ENCODE measurements at places on chromosomes 13 and 19.
A peak's percentile ranks its signal among the peaks of the same experiment; 100 is the strongest.

GRCh38 chr13:49652355-49653305, 24.3 kb downstream of the ARL11 start:
- no peak for DNase-seq

DNA sequence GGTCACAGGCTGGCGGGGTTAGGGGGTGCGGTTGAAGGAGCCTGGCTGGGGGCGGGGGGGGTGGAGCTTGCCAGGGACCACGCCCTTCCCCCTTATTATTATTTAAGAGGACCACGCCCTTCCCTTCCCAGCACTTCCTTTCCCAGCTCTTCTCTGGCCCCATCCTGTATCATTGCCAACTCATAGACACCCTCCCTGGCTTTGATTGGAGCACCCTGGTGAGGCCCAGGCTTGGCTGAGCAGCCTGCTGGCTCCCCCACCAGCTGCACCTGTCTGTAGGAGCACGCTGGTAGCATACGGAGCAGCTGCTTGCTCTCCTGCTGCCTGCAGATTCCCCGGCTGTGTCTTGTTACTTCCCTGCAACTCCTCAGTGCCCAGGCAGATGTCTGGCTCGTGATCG, 62.5 kb upstream of the PDX1 start:
- no peak for DNase-seq

GRCh38 chr19:51702103-51702824, 9.1 kb downstream of the SPACA6 start:
- DNase-seq, result peak; percentile 20

- DNase-seq, result no peak
Measured at GRCh38 chr19:38004521-38005223, 97.7 kb downstream of the SIPA1L3 start.

- no peak for DNase-seq
Measured at GRCh38 chr19:5814123-5814851, 9.4 kb downstream of the NRTN start.

DNA sequence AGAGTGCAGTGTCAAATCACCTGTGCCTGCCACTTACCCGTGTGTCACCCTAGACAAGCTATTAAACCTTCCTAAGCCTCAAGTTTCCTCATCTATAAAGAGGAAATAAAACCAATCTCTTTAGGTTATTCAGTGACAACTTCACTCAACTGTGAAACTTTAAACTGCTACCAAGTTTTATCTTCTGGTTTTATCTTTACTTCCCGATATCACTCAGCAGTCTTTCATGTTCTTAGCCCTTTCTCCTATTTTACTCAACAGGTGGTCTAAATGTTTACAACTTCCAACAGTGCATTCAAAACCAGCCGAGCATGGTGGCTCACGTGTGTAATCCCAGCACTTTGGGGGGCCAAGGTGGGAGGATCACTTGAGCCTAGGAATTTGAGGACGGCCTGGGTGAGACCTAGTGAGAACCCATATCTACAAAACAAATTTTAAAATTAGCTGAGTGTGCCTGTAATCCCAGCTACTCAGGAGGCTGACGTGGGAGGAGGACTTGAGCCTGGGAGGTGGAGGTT, 59.6 kb downstream of the GPALPP1 start:
- no peak for DNase-seq

DNA sequence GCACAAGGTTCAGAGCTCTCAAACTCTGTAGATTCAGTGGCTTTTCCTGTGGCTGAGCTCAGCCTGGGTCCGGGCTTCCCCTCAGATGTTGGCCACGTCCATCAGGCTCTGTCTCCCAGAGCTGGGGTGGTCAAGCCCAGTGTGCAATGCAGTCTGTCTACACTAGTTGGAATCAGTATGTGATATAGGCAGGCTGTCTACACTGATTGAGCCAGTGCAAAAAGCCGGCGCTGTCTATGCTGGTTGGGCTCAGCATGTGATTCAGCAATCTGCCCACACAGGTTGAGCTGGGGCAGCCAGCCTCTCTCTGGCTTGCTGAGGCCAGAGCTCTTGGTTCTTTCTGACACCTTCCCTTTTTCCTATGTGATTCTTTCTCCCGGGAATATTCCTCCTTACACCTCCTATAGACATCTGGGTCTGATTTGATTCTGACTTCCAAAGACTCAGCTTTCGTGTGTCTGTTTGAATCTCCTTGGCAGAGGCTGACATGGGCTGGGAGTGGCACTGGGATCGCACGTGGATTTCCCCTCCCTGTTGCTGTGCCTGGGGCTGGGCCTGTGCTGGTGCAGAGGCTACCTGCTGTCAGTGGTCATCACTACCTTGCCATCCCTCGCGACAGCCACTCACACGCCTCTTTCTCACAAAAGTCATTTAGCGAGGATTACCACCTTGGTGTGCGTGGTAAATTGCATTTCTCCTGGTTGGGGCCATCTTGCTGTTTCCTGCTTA, 9.3 kb downstream of the CHST8 start:
- no peak for DNase-seq

- DNase-seq, result no peak
Measured at GRCh38 chr19:2640563-2641331, 61.7 kb downstream of the GNG7 start.

GRCh38 chr19:1745589-1746031, 7.7 kb upstream of the ONECUT3 start:
- no peak for DNase-seq

DNA sequence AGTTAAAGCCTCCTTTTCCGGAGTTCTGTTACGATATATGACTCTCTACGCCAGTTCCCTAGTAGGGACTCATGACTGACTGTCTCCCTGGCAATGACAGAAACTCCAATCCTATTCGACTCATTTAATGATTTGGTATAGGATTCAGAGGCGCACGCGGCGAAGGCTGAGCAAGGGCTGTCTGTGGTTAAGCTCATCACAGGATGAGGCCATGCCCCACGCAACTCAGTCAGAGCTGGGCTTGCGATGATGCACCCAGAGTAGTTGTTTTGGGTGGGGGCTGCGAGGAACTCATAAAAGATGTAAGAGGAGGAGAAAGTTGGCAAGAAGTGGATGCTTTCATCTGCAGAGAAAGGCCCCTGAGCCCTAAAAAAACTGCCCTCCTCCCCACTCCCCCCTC, 468 bp upstream of the SERTM1 start:
- DNase-seq, result no peak

- DNase-seq, result no peak
Measured at GRCh38 chr13:110294146-110294545, 12.8 kb downstream of the COL4A1 start.

- no peak for DNase-seq
Measured at GRCh38 chr19:13987101-13987890, 18.8 kb downstream of the RFX1 start.

- no peak for DNase-seq
Measured at GRCh38 chr19:52542984-52543664, 15.7 kb downstream of the ZNF808 start.

- no peak for DNase-seq
Measured at GRCh38 chr13:27973291-27973690, 4.2 kb upstream of the CDX2 start.

DNA sequence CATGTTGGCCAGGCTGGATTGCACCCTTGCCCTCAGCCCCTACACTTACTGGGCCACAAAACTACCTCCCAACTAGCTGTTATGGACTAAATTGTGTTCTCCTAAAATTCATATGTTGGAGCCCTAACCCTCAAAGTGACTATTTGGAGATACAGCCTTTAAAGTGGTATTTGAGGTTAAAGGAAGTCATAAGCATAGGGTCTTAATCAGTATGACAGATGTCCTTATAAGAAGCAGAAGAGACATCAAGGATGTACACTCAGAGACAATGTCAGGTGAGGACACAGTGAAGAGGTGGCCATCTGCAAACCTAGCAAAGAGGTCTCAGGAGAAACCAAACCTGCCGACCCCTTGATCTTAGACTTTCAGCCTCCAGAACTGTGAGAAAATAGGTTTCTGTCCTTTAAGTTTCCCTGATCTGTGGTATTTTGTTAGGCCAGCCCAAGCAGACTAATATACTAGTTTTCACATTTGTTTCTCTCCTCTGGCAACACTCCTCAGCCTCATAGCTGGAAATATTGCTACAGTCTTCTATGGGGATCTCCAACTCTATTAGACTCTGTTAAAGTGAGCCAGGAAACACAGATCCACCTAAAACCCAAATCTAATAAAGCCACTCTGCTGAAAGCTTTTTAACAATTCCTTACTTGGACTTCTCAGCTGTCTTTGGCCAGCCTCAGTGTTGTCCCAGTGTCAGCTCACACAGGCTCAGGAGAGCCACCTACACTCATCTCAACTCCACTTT, 256.5 kb downstream of the TBC1D4 start:
- DNase-seq, result no peak

DNA sequence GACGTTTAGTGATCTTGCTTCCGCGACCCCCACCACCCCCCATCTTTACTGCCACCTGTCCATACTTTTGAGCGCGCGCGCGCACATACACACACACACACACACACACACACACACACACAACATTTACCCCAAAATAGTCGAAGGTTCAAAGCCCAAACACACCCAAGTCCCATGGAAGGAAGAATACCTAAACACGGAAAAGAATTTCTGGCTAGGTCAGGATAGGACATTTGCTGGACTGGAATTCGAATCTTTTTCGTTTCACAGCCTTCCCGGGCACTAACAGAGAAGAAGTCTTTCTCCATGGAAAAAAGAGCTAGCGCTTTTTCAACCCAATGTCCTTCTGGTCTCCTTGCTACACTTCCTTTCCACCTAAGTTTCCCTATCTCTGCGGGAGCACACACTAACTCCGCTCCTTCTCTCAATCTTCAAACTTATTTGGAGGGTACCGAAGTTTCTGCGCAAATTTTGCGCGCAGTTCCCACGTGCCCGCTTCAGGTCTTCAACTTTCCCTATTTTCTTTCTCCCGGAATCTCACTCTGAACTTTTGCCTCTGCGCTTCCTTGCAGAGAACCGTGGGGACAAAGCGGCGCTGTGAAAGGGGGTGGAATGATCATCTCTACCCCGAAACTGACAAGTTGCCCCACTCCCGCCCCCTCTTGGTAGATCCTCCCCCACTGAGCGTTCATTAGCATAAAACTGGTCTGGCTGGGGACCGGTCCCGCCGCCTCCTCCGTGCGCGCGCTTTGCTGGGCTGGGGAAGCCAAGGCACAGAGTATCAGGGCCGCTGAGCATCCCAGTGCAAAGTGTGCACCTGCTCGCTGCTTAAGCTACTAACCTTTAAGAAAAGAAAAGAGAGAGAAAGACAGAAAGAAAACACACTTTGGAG, 2.7 kb downstream of the DACH1 start:
- no peak for DNase-seq

DNA sequence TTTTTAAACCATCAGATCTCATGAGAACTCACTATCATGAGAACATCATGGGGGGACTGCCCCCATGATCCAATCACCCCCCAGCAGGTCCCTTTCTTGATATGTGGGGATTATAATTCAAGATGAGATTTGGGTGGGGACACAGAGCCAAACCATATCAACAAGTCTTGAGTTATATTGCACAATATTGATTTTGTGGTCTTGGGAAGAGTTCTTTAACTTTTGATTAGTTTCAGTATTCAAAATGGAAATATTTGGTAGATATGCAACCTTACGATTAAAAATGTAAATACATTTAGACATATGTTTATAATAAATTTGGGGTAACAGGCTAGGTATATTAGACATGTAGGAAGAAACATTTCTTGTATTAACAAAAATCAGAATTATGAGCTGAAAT, 188.2 kb downstream of the GPC5 start:
- DNase-seq, result no peak

GRCh38 chr19:34209726-34210125, 37.4 kb downstream of the LSM14A start:
- no peak for DNase-seq

- no peak for DNase-seq
Measured at GRCh38 chr13:110536006-110536693, 25.4 kb downstream of the RAB20 start.

- no peak for DNase-seq
Measured at GRCh38 chr13:50419331-50419865, 404.2 kb downstream of the KCNRG start.

DNA sequence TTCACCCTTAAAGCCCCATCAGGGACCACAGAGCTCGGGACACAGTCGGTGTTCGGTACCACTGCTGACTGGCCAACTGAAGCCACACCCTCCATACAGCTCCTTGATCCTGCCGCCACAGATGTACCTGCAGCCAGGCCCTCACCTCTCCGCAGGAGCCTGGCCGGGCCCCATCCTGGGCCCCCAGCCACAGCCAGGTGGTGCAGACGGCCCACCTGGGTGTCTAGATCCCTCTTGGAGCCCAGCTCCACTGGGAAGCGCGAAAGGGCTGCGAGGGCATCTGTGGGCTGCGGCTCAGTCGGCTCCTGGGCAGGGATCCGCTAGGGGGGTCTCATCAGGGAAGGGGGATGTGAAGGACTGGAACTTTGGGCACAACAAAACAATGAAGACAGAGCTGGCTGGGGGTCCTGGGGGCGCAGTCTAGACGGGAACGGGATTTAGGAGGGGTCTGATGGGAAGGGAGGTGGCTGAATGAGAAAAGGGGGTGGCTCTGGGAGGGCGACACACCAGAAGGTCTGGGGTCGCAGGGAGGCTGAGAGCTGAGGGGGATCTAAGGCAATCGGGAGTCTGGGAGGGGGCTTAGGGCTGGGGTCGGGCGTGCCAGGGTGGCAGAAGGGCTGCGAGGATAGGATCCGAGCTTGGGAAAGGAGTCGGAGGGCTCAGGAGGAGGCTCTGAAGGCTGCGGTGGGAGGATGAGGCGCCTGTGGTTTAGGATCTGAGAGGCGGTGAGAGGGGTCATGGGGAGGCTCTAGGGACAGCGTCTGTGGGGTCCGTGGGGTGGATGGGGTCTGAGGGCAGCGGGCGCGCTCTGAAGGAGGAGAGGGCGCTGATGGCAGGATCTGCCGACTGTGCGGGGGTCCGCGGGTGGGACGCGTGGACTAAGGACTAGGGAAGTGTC, 15.8 kb downstream of the PRODH2 start:
- no peak for DNase-seq

DNA sequence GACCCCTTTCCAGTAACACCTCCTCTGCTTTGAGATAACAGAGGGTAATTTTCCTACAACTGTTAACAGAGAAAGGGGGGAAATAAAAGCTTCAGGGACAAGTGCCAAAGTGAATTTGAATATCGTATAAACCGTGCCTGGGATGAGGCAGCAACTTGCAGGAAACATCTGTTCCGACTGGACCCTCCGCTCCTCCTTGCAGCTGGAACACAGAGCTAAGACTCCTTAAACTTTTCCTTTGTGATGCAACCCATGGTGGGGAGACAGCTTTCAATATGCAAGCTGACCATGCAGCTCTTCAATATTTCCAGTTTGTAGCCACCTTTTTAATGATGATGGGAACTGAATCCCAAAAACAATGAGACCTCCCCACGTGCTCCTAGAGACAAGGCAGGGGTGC, 432.6 kb downstream of the ZNF536 start:
- DNase-seq, result no peak

DNA sequence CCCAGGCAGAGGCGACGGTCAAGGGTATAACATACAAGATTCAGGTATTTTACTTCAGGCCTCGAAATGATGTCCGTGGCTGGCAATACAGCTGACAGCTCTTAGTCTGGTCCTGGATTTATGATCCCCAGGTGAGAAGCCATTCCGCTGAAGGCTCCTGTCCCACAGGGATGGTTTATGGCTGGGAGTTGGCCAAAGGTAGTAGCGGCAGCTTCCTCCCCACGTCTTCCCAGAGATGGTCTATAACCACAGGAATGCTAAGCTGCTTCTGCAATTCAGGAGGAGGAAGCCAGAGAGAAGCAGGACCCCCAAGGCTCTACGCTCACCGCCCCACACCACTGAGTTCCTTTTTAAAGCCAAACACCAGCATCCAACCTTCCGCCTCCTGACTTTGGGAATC, 27.1 kb downstream of the OLFM2 start:
- DNase-seq, result no peak
